Spleen (tissue), 13 donors: ENCODE measurements at places on chromosomes 2 and 18. TPM values are rescaled to one million over a fixed set of nuclear protein-coding genes. Genes with fewer than 3 reads are reported as not detected.

- H3K27me3 ChIP-seq: no peaks in the 10 kb centered on the region
- H3K4me3 ChIP-seq: no peak overlapping the region
- no peaks in the 10 kb centered on the region for H3K4me1 ChIP-seq
- H3K27ac ChIP-seq: no peak overlapping the region
- no peak for DNase-seq
These were observed 546.6 kb upstream of the CDH2 start for GRCh38 chr18:28723506-28723905.

DNA sequence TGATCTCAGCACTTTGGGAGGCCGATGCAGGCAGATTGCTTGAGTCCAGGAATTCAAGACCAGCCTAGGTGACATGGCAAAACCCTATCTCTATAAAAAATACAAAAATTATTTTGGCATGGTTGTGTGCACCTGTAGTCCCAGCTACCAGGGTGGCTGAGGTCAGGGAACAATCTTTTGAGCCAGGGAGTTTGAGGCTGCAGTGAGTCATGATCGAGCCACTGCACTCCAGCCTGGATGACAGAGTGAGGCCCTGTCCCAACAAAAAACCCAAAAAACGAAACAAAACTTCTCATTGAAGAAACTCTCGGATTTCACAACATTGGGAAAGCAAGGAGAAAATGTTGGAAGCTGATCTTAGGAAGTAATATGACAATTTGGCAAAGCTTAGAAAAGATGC, 317.3 kb upstream of the MGAT5 start:
- H3K4me1 ChIP-seq: no peaks in the 10 kb centered on the region
- no peak overlapping the region for H3K4me3 ChIP-seq
- no peaks in the 10 kb centered on the region for H3K36me3 ChIP-seq
- no peaks in the 10 kb centered on the region for H3K27me3 ChIP-seq
- no peak overlapping the region for H3K27ac ChIP-seq
- DNase-seq: no peak

- no peaks in the 10 kb centered on the region for H3K27me3 ChIP-seq
- no peaks in the 10 kb centered on the region for H3K4me1 ChIP-seq
- no peak overlapping the region for H3K27ac ChIP-seq
- H3K36me3 ChIP-seq: no peaks in the 10 kb centered on the region
- H3K4me3 ChIP-seq: no peak overlapping the region
These were observed 25.0 kb upstream of the MAP3K20 start for GRCh38 chr2:173050684-173051083.

DNA sequence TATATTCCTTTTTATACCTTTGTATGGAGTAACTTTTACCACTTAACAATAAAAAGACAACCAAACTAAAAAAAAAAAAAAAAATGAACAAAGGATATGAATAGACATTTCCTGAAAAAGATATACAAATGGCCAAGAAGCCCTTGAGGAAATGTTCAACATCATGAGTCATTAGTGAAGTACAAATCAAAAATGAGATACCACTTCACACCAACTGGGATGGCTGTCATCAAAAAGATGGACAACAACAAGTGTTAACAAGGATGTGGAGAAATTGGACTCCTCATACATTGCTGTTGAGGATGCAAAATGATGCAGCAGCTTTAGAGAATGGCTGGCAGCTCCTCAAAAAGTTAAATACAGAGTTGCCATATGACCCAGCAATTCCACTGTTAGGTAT, 22.6 kb upstream of the SCYGR2 start:
- no peak overlapping the region for H3K27ac ChIP-seq
- no peaks in the 10 kb centered on the region for H3K36me3 ChIP-seq
- no peak overlapping the region for H3K4me3 ChIP-seq

- H3K27me3 ChIP-seq: no peaks in the 10 kb centered on the region
- no peak overlapping the region for H3K27ac ChIP-seq
- no peaks in the 10 kb centered on the region for H3K4me1 ChIP-seq
These were observed 20.5 kb upstream of the NYAP2 start for GRCh38 chr2:225378984-225379383.

DNA sequence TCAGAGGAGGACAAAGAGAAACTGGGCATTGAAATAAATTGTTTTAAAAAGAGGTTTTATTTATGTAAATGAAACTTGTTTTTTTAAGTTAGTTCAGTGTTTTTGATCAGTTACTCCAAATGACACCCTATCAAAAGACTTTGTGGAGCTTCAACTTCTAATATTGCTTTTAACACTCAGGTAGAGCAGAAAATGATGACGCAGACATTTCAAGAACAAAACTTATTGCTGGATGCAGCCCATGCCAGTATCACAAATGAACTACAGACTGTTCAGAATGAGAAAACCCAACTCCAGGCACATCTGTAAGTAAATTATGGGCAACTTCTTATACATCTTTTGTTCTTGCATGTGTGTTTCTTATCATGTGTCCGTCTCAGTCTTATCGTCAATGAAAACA, 36.4 kb downstream of the CCDC150 start:
- no peaks in the 10 kb centered on the region for H3K4me1 ChIP-seq
- H3K36me3 ChIP-seq: no peaks in the 10 kb centered on the region
- DNase-seq: no peak
- H3K27me3 ChIP-seq: no peaks in the 10 kb centered on the region
- no peak overlapping the region for H3K4me3 ChIP-seq

- peaks cover 16% of the 10 kb centered on the region for H3K4me1 ChIP-seq
- DNase-seq: peak; percentile 88
These were observed 19.4 kb upstream of the DUSP2 start for GRCh38 chr2:96164459-96165184.

DNA sequence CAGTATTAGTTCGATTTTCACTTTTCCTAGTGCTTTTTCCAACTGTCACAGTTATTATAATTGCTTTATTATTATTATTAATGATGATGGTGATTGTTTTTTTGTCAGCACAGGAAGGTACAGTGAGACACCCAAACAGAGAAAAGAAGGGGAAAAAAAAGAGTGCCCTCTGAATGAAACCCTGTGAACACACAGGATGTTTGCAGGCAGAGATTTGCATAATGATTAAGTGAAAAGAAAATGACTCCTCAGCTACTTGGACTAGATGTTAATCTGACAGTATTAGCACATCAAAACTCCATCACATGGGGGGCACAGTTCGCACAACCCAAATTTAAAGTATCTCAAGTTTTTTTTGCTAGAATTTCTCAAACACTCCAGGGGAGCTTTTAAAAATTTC, 32.9 kb downstream of the ADD2 start:
- H3K36me3 ChIP-seq: no peaks in the 10 kb centered on the region
- no peak for DNase-seq
- no peak overlapping the region for H3K4me3 ChIP-seq

DNA sequence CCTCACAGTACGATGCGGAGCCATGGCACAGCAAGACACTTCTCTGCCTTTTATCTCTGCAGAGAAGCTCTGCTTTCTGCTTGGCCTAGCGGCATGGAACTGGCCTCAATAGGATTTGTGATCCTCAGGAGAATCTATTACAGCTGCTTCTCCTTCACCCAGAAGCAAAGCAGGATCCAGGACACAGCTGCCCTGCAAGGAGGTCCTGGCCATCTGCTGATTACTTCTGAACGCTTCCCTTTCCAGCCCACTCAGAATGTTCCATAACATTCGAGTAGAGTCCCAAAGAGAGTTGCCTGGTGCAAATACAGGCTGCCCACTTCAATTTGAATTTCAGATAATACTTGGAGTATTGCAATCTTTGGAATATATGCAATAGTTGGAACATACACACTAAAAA, 29.2 kb upstream of the KCNS3 start:
- H3K4me3 ChIP-seq: no peak overlapping the region
- H3K27me3 ChIP-seq: no peaks in the 10 kb centered on the region
- H3K36me3 ChIP-seq: no peaks in the 10 kb centered on the region
- DNase-seq: no peak
- no peaks in the 10 kb centered on the region for H3K4me1 ChIP-seq

GRCh38 chr2:18546567-18546966, 13.9 kb downstream of the RDH14 start:
- no peaks in the 10 kb centered on the region for H3K27me3 ChIP-seq
- no peak overlapping the region for H3K4me3 ChIP-seq
- no peaks in the 10 kb centered on the region for H3K4me1 ChIP-seq

GRCh38 chr18:37402735-37403099, 162.9 kb downstream of the CELF4 start:
- H3K36me3 ChIP-seq: no peaks in the 10 kb centered on the region
- H3K4me3 ChIP-seq: no peak overlapping the region
- no peak overlapping the region for H3K27ac ChIP-seq
- no peaks in the 10 kb centered on the region for H3K27me3 ChIP-seq
- H3K4me1 ChIP-seq: no peaks in the 10 kb centered on the region

- DNase-seq: peak; percentile 80
- no peak overlapping the region for H3K4me3 ChIP-seq
- H3K36me3 ChIP-seq: no peaks in the 10 kb centered on the region
- peaks cover 48% of the 10 kb centered on the region for H3K4me1 ChIP-seq
- H3K27ac ChIP-seq: peak overlapping the region; percentile 55
- H3K27me3 ChIP-seq: no peaks in the 10 kb centered on the region
These were observed 13.1 kb upstream of the ACTR3 start for GRCh38 chr2:113876503-113877387.

DNA sequence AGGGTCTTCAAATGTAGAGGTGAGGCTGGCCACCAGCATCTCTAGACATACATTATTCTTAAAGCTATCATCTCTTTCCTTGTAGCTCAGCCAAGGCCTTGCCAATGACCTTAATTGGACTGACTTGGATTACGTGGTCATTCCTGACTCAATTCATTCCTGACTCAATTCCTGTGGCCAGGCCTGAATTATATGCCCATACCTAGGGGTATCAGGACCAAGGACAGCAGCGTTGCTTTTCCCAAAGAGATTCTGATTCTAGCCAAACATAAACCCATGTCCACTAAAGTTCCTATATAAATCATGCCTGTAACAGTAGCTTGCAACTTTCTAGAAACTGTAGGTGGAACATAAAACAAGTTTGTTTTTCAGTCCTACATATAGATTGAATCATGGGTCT, 231.7 kb downstream of the ARL6IP6 start:
- no peak for DNase-seq
- H3K4me1 ChIP-seq: no peaks in the 10 kb centered on the region
- H3K27me3 ChIP-seq: no peaks in the 10 kb centered on the region

GRCh38 chr2:238703436-238703835, 144.4 kb upstream of the TWIST2 start:
- no peak overlapping the region for H3K27ac ChIP-seq
- no peak overlapping the region for H3K4me3 ChIP-seq
- H3K4me1 ChIP-seq: no peaks in the 10 kb centered on the region
- H3K36me3 ChIP-seq: no peaks in the 10 kb centered on the region
- H3K27me3 ChIP-seq: no peaks in the 10 kb centered on the region

GRCh38 chr2:55581874-55582547, 35.4 kb downstream of the PPP4R3B start:
- no peak overlapping the region for H3K4me3 ChIP-seq
- peaks cover 3% of the 10 kb centered on the region for H3K4me1 ChIP-seq
- no peaks in the 10 kb centered on the region for H3K36me3 ChIP-seq
- H3K27me3 ChIP-seq: no peaks in the 10 kb centered on the region
- no peak overlapping the region for H3K27ac ChIP-seq

GRCh38 chr2:192215096-192215877, 20.6 kb upstream of the TMEFF2 start:
- DNase-seq: no peak
- no peak overlapping the region for H3K4me3 ChIP-seq
- no peak overlapping the region for H3K27ac ChIP-seq
- no peaks in the 10 kb centered on the region for H3K27me3 ChIP-seq
- H3K36me3 ChIP-seq: no peaks in the 10 kb centered on the region

- no peak for DNase-seq
- H3K36me3 ChIP-seq: no peaks in the 10 kb centered on the region
- no peak overlapping the region for H3K4me3 ChIP-seq
- no peaks in the 10 kb centered on the region for H3K27me3 ChIP-seq
These were observed 126.5 kb upstream of the ITGA6 start for GRCh38 chr2:172300851-172301250.

- peaks cover 94% of the 10 kb centered on the region for H3K27me3 ChIP-seq
- peaks cover 15% of the 10 kb centered on the region for H3K4me1 ChIP-seq
- no peak overlapping the region for H3K27ac ChIP-seq
- H3K4me3 ChIP-seq: no peak overlapping the region
- no peak for DNase-seq
- H3K36me3 ChIP-seq: no peaks in the 10 kb centered on the region
These were observed 14.3 kb upstream of the EN1 start for GRCh38 chr2:118861731-118862130.

- no peak overlapping the region for H3K4me3 ChIP-seq
- no peak for DNase-seq
- H3K4me1 ChIP-seq: no peaks in the 10 kb centered on the region
- H3K27me3 ChIP-seq: no peaks in the 10 kb centered on the region
These were observed 503.3 kb downstream of the EIPR1 start for GRCh38 chr2:2874341-2874740.

DNA sequence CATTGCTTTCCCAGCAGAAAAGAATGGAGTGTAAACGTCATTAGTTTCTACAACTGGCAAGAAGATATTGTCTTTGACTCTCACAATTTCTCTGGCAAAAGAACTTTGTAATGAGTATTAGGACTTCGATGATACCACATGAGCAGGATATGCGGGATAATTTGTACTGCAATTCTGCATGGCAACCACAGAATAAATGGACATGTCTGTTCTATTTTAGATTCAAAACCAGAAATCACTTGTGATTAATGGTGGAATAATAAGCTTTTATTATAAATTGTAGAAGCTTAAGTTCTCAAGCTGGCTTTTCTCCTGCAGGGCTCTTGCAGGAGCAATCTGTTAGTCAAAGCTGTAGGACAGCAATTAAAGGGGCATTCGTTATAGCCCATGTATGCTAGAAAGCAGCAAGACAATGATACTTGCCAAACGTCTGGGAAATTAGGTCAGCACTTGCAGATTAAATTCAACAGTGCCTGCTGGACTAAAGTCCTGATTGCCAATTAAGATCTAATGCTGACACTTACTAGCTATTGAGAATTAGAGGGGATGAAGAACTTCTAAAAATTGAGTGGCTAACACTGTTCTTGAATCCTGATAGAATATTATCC, 177.9 kb downstream of the PTH2R start:
- no peaks in the 10 kb centered on the region for H3K27me3 ChIP-seq
- no peak for DNase-seq
- no peaks in the 10 kb centered on the region for H3K36me3 ChIP-seq
- no peak overlapping the region for H3K27ac ChIP-seq
- H3K4me3 ChIP-seq: no peak overlapping the region

- H3K4me3 ChIP-seq: no peak overlapping the region
- peak; percentile 56 for DNase-seq
- H3K27ac ChIP-seq: no peak overlapping the region
- H3K4me1 ChIP-seq: peaks cover 5% of the 10 kb centered on the region
These were observed 83.6 kb downstream of the RHOB start for GRCh38 chr2:20530520-20530919.

- no peak overlapping the region for H3K4me3 ChIP-seq
- H3K27me3 ChIP-seq: no peaks in the 10 kb centered on the region
- no peaks in the 10 kb centered on the region for H3K36me3 ChIP-seq
These were observed 48.2 kb downstream of the HAUS1 start for GRCh38 chr18:46152436-46152807.

- no peaks in the 10 kb centered on the region for H3K36me3 ChIP-seq
- no peaks in the 10 kb centered on the region for H3K4me1 ChIP-seq
These were observed 315.7 kb upstream of the CWC22 start for GRCh38 chr2:180322781-180323180.

IL37 gene
- total RNA-seq: not detected

XIRP2 gene
- 1.1 TPM for total RNA-seq

SCTR gene
- not detected for total RNA-seq

DAPL1 gene
- not detected for total RNA-seq

SERPINB13 gene
- not detected for total RNA-seq

MC4R gene
- 0.35 TPM for total RNA-seq

ZNF407 gene
- 21.1 TPM for total RNA-seq

NXPH2 gene
- not detected for total RNA-seq

MGAT4A gene
- 30.9 TPM for total RNA-seq

VRK2 gene
- total RNA-seq: 25.0 TPM
